ENCODE measurements at places on chromosomes 13 and 19.

- DNase-seq, result no peak
Measured at GRCh38 chr19:55674459-55674840, 576 bp upstream of the EPN1 start.

DNA sequence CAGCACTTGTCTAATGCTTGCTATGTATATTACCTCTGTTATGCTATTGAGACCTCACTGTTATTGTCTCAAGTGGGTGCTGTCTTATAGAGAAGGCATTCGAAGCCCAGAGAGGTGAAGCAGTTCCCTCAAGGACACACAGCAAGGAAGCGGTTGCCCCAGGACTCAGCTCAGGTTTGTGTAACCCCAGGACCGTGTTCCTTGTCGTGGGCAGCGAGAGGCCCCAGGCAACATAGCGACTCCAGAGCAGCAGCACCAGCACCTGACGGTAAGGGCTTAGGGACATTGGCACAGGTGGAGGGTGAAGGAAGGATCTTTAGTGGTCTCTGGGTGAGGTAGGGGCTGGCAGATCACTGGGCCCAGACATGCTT, 2.4 kb downstream of the KLK15 start:
- DNase-seq, result no peak

DNA sequence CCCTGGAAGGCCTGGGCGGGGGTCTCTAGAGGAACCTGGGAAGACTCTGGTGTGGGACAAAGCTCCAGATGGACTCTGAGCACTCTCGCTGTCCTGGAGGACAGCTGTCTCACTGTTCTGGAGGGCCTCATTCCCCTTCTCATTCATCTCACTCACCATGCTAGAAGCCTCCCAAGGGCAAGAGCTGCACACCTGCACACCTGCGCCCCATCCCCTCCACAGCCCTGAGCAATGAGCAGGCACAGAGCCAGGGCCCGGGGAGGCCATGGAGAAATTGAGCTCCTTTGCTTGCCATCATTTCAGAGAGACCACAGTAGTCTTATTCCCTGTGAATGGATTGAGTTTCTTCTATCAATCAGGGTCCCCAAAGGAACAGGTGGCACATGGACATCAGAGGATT, 1168.5 kb downstream of the UQCRFS1 start:
- DNase-seq, result no peak

DNA sequence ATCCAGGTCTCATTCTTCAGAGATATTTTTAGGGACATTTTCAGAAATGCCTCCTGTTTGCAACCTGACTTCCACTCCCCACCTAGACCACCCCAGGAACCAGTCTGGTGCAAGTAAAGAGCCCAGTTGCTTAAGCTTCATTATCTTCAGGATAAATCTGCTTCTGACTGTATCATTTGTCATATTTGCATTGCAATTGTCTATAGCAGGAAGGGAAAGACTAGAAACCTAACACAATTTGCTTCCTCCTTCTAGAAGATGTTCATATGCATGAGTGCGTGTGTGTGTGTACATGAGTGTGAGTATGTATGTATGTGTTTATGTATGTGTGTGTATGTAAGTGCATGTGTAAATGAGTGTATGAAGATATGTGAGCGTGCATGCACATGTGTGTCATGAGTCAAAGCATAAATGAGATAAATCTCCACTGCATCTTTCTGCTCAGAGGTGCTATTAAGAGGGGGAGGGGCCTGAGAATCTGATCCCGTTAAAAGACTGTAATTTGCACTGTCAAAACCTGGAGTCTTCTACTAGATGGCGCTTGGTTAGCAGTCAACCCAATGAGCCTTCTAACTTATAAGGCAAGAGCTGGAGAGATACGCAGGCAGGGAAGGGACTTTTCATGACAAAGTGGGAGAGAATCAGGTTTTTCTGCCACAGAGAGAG, 178.8 kb upstream of the KL start:
- no peak for DNase-seq

DNA sequence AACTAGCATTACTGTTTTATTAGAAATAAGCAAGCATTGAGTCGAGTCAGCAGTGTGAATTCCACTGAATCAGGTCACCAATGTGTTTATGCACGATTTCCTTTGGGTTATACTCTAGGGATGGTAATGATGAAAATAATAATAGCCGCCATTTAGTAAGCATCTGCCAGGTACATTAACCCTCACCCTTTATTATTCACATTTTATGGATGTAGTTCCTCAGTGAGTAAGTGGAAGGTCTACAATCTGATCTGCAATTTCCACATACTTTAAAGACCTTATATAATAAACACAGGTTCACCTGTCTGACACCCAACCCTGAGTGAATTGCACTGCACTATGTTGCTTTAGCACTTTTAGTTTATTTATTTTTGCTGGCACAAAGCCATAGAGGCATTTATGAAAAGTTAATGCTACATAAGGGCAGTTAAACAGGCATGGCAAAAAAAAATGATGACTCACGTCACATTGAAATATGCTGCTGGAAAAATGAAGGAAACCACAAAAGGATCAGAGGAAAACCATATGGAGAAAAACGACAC, 122.4 kb downstream of the TRPC4 start:
- no peak for DNase-seq
